NCI-H187 (cell line): ENCODE measurements at places on chromosomes 16 and 17.

DNA sequence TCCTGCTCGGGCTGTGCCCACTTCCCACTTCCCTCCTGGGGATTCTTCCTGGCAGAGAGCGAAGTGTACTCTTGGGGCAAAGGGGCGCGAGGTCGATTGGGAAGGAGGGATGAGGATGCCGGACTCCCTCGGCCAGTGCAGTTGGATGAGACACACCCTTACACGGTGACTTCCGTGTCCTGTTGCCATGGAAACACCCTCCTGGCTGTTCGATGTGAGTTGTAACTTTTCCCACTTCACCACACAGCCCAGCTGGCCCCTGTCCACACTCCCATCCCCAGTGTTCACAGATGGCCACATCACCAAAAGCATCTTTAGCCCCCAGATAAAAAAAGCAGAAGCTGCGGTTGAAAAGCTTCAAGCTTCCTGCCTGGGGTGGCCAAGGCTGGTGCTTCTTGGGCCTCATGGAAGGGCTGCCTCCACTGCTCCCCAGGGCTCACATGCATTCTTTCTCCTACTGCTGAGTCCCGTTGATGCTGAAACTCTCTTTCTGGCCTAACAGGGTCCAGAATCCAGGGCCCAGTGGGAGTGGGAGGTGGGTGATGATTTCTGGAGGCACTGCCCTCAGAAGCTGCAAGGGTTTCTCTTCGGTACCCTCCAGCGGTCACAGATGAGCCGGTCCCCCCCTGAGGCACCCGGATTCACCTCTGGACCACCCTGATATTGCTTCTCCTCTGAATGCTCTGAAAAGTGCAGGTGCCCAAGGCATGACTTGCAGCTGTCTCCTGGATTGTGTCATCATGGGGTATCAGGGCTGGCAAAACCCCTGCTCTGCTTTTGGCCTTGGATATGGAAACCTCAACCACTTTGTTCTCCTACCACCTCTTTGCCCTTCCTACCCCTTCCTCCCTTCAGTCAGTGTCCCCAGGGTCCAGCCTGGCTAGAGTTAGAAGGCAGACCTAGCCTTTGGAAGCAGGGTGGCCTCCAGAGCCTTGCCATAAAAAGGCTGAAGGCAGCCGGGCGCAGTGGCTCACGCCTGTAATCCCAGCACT is 2.2 kb upstream of the TRAF4 start:
- no peak for DNase-seq

GRCh38 chr17:75810216-75810615 is 25.6 kb downstream of the UNK start:
- no peak for DNase-seq

GRCh38 chr17:82633343-82633742 is 14.9 kb downstream of the WDR45B start:
- no peak for DNase-seq

DNA sequence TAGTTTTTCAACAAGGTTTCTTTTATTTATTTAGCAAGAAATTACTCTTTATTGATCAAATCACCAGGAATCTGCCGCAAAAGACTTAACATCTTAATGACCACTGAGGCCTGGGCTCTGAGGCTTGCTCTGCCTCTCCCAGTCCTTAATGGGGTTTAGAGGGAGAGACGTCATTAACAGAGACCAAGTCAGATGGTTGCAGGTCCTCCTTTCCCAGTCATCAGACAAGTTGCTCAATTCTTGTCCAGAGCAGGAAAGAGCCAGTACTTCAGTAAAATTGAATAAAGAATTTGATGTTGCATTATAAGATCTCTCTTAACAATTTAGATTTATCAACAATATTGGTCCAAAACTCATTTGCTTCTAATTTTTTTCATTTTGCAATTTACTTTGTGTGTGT is 2.0 kb downstream of the SEPHS2 start:
- no peak for DNase-seq

- DNase-seq, result no peak
Observed at GRCh38 chr17:45096141-45096540, 35.0 kb downstream of the NMT1 start.

- DNase-seq, result no peak
Observed at GRCh38 chr16:71311553-71312158, 22.5 kb upstream of the CMTR2 start.

- DNase-seq, result no peak
Observed at GRCh38 chr17:45896803-45897693, 2.7 kb downstream of the MAPT start.

DNA sequence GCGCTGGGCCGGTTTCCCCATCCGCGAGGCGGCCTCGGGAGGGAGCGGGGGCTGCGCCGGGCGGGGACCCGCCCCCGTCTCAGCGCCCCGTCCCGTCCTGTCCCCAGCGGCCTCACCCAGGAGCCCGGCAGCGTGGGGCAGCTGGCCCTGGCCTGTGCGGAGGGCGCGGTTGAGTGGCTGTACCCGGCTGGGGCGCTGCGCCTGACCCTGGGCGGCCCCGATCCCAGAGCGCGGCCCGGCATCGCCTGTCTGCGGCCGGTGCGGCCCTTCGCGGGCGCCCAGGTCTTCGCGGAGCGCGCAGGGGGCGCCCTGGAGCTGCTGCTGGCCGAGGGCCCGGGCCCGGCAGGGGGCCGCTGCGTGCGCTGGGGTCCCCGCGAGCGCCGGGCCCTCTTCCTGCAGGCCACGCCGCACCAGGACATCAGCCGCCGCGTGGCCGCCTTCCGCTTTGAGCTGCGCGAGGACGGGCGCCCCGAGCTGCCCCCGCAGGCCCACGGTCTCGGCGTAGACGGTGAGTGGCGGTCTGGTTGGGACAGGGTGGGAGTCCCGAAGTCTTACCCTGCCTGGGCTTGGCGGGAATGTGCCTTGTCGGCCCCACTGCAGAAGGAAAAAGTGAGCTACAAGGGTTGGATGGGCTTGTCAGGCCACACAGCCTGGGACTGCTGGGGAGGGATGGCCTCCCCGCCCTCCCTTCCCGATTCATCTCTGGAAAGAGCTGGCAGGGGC is 720 bp downstream of the METRN start:
- no peak for DNase-seq

DNA sequence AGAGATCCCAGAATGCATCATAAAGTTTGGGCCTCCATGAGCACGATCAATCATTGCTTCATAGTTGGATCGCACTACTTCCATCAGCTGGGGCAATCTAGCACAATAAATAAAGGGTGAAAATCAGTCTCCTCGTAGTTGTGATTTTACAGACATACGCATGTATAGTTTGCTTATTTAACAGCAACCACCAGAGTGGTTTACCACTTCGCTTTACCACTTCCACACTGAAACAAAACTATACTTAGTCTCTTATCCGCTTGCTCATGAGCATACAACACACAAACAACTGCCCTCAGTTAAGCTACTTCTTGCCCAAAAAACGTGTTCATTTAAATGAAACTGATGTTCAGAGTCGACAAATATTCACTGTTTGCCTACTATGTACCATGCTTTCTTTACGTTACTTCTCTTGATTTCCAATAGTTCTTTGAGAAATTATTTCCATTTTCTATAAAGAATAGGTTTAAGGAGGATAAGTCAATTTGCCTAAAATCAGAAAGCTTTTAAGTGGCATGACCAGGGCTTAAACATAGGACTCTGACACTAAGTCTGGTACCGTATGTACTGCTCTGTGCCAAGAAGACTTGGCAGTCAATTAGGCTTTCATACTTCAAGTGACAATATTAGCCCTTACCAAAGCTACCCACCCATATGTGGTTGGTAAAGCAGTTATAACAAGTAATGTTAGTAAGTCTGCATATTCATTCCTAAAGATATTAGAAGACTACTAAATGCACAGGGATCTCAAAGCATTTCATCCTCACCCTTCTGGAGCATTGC is 22.0 kb downstream of the SETD6 start:
- no peak for DNase-seq

DNA sequence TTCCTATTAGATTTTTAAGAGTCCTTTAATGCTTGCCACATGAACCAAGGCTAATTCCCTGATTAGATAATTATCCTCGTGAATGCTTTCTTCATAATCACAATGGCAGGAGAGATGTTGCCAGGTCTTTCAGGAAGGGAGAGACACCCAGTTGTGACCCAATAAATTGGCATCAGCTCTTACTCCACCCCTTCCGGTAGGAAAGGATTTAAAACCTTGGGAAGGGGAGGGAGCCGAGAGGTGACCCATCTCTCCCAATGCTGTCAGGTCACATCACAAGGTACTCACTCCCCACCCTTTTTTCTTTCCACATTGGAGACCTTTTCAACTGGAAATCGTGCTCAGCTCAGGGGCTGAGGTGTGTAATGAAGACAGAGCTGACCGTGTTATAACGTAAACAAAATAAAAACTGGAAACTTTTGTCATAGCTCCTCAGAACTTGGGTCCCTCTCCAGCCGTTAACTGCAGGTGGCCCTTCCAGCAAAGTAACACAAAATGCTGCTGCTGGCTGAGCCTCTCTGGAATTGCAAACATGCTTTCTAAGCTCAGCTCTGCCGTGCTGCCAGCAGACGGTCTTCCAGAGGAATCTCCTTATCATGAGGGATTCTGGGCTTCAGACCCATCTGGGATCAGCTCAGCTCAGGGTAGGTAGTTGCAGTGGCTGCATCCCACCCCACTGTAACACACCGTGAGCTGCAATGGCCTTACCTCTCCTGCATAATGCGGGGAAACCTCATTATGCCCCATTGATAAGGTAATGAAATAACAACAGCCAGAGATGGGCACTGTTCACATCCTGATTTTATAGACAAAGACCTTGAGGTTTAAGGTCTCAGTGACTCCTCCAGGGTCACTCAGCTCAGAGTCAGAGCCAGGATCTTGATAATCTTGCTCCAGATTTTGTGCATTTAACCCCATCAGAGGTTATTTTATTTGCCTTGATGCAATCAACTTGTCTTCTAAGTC is 15.6 kb downstream of the TMEM100 start:
- no peak for DNase-seq

GRCh38 chr16:70750893-70751467 is 50.0 kb downstream of the VAC14 start:
- DNase-seq, result no peak

GRCh38 chr17:43143201-43143600 is 18.0 kb upstream of the BRCA1 start:
- DNase-seq, result no peak

DNA sequence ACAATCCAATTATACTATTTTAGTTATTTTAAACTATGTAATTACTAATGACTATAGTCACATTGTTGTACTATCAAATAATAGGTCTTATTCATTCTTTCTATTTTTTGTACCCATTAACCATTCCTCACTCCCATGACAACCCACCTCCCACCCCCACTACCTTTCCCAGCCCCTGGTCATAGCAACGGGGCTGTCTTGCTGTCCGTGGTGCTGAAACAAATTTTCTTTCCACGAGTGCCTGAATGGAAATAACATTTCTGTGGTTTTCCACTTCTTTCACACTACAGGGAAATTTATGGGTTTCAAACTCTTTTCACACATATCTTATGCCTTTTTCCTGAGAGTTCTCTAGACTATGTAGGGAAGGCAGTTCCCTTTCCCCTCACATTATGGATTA is 326.6 kb downstream of the PHKB start:
- no peak for DNase-seq

- no peak for DNase-seq
Observed at GRCh38 chr16:23840310-23840709, 4.5 kb downstream of the PRKCB start.

DNA sequence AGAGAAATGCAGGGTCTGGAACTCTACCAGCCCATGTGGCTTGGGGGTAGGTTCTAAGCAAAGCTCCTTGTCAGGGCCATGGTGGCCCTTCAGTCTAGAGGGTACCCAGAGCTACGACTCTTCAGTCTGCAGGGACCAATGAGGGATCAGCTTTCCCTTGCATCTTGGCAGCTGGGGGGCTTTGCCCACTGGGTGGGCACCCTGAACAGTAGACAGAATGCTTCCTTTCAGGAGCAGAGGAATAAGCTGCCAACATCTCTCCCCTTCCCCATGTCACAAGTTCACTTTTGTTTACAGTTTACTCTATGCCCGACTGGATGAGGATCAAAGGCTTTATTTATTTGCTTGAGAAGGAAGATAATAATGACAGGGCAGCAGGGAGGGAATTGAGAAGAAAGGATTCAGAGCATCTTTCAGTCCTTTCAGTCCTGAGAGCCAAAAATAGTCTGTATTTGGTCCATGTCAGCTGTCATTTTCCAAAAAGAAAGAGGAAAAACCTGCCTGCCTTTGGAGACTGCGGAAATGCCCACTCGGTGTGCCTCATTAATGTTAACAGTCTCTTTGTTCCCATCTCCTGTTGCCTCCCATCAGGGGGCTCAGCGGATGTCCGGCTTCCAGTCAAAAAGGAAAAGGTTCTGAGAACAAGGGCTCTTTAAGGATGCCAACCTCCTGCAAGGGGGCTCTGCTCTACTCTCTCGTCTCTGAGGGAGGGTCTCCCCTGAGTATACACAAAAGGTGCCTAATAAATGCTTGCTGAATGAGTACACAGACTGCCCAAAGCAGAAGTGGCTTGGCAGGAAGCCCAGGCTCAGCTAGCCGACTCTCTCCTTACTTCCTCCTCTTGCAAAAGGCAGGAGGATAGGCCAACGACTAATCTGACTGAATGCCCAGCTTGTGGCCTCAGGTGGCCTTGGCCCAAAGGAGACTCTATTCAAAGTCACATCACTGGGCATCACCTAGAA is 17.1 kb downstream of the TRAF4 start:
- no peak for DNase-seq

DNA sequence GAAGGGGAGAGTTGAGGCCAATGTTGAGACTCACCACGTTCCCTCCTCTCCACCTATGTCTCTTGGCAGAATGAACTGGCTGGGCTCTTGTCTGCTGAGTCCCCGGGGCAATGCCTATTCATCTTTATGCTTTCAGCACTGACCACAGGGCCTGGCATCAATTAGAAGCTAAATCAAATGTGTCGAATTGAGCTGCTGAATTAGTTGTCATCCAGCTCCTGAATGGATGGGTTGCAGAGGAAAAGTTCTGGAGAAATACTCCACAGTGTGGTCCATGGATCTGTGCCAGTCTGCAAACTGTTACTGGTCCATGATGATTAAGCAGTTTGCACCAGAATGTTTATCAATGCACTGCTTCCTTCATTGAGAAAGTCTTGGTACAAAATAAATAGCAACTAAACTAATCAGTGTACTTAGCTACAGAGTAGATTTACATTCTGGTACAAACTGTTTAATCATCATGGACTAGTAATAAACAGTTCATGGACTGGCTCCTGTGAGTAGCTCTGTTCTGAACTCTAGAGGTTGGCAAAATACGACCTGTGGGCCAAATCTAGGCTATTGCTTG is 4.6 kb downstream of the CNGB1 start:
- DNase-seq, result no peak
